ENCODE measurements at places on chromosomes 7 and 10. TPM values are rescaled to one million over a fixed set of nuclear protein-coding genes. Genes with fewer than 3 reads are reported as not detected.

- DNase-seq, result no peak
Observed at GRCh38 chr10:79253704-79254103, 93.6 kb upstream of the PPIF start.

DNA sequence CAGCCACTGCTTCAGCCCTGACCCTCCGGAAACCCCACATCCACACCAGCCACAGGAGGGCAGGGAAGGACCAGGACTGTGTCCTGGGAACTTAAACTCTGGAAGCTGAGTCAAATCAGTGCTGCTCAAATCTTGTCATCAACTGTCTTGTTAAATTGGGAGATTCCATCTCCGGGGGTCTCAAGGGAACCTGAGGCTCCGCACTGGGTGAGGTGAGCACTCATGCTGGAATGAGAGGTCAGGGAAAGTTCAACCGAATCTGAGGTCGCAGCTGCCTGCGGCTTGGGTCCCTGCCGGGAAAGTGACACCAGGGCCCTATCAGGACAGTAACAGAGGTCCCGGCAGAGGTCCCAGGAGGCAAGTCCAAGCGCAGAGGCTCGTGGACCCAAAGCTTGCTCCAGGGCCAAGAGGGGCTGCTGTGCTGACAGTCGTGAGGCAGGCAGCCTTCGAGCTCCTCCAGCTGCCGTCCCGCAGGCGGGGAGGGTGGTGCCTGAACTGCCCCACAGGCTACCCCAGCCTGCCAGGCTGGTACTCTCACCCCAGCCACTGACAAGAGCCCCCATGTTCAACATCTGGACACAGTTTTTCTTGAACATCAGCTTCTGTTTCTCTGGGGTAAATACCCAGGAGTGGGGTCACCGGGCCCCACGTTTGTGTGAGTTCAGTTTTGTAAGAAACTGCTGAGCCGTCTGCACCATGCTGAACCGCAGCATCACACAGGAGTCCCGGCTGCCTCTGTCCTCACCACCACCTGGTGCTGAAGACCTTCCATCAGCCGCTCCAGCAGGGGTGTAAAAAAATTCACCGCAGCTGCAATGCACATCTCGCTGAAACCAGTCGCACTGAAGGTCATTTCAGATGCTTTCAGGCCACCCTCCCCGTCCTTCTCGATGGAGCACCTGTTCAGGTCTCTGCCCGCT, 101.0 kb downstream of the DIP2C start:
- no peak for DNase-seq

- DNase-seq, result no peak
Observed at GRCh38 chr10:121594623-121595350, 3.5 kb downstream of the FGFR2 start.

DNA sequence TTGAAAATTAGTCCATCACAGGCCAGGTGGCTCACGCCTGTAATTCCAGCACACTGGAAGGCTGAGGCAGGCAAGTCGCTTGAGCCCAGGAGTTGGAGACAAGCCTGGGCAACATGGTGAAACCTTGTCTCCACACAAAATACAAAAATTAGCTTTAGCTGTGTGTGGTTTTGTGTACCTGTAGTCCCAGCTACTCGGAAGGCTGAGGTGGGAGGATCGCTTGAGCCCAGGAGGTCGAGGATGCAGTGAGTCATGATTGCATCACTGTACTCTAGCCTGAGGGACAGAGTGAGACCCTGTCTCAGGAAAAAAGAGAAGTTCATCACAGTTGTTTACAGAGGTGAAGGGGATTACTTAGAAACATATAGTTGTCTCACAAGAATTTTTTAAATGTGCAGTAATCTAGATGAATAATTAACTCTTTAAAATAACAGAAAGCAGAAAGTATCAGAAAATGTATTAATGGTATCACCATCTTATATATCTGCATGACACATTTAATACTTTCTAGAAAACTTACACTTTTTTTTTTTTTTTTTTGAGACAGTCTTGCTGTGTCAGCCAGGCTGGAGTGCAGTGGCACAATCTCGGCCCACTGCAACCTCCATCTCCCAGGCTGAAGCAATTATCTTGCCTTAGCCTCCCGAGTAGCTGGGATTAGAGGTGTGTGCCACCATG, 8.9 kb downstream of the LCOR start:
- no peak for DNase-seq

DNA sequence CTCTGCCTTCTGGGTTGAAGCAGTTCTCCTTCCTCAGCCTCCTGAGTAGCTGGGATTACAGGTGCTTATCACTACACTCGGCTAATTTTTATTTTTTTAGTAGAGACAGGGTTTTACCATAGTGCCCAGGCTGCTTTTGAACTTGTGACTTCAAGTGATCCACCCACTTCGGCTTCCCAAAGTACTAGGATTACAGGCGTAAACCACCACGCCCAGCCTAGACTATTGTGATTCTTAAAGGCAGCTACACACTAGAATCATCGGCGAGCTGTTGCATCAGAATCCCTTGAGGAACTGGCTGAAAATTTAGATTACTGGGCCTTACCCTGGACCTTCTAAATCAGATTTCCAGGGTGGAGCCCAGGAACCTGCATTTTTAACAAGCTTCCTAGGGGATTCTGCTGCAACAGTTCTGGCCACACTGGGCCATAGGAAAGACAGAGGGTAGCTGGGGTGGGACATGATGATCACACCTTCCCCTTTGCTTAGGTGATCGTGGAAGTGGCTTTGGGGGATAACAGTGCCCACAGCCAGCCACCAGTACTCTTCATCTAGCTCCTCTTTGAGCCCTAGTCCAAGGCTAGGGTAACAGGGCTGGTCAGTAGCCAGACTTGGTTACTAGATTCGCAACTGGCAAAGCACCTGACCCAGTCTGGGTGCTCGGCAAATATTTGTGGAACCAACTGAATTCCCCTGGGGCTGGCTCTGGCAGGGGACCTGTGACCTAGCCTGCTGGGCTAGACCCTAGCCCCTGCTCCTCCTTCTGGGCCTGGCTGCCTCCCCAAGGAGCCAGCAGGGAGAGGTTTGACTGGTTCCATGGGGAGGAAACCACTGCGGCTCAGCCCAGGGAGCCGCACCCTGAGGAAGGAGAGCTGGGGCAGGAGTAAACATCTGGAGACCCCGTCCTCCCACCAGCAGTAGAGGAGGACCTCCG, 67.1 kb upstream of the DUSP5 start:
- DNase-seq, result no peak

GRCh38 chr7:102436118-102436517, 2.7 kb downstream of the ORAI2 start:
- no peak for DNase-seq

GRCh38 chr7:92763636-92764423, 72.5 kb downstream of the CDK6 start:
- DNase-seq, result no peak

GRCh38 chr7:29228289-29229011, 33.9 kb downstream of the CHN2 start:
- DNase-seq, result no peak

GRCh38 chr7:150938566-150938965, 39.6 kb downstream of the KCNH2 start:
- no peak for DNase-seq

DNA sequence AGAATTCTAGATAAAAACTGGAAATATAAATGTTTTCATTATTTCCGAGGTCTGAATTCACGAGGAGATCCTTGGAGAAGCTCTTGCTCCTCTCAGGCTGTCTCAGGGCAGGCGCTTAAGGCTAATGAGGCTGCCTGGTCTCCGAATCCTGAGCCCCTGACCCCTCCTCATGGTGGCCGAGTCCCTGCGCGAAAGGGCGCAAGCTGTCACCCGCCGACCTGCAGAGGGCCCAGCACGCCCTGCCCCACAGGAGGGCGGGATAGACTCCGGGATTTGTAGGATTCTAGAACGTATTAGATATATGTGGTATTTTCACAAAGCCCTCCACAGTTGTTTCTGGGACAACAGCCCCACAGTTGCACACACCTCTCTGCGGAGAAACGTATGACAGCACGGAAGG, 284.1 kb downstream of the ABCA13 start:
- DNase-seq, result no peak

DNA sequence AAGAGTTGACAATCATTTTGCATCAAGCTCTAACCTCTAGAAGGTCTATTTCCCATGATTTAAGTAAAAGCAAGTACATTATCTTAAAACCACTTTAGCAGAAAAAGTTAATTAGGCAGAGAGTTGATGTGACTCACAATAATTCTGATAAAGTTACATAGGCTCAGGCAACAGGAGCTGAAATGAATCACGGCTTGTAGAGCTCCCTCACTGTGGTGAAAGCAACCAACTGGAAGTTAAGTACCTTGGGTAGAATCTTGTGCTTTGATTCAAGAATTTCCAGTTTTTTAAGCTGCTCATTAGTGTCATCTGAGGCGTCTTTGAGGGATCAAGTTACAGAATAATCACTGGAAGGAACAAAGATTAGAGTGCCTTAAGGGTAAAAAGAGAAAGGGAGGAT, 68.9 kb upstream of the NFE2L3 start:
- no peak for DNase-seq

CPA4 gene
- total RNA-seq, result 0.59 TPM

GRCh38 chr7:25831831-25832411, 320.1 kb upstream of the NFE2L3 start:
- no peak for DNase-seq

GRCh38 chr7:144820552-144820951, 15.3 kb downstream of the TPK1 start:
- no peak for DNase-seq
